ENCODE measurements at places on chromosomes 5 and 9.

DNA sequence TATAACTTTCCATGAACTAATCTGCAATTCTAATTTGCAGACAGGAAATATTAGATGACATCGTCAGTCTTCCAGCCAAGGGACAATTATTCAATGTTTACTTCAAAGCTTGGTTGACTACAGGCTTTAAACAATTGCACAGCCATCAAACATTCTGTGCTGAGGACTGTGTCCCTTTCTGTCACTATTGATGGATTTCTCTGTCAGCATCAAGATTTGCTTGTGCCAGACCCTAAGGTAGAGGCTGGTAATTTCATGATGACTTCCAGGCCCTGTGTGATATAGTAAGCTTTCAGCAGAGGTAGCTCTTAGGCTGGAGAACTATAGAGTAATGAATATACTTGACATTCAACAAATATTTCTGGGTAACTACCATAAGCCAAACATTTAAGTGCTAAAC lies 229.3 kb upstream of the ACTBL2 start:
- DNase-seq = no peak

DNA sequence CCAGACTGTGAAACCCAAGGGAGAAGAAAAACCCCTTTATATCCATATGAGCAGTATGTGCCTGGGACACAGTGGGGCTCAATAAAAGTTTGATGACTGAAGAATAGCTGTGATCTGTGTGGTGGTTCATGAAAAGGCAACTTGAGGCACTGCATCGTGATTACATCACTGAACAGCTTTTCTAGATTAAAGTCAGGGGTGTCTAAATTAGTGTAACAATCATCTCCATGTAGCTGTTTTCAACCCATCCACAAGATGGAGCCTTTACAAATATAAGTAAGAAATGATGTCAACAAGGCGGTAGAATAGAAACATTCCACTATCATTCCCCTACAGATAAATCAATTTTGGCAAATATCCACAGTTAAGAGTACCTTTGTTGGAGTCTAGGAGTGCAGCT lies 55.5 kb downstream of the PRRC1 start:
- no peak for DNase-seq

DNA sequence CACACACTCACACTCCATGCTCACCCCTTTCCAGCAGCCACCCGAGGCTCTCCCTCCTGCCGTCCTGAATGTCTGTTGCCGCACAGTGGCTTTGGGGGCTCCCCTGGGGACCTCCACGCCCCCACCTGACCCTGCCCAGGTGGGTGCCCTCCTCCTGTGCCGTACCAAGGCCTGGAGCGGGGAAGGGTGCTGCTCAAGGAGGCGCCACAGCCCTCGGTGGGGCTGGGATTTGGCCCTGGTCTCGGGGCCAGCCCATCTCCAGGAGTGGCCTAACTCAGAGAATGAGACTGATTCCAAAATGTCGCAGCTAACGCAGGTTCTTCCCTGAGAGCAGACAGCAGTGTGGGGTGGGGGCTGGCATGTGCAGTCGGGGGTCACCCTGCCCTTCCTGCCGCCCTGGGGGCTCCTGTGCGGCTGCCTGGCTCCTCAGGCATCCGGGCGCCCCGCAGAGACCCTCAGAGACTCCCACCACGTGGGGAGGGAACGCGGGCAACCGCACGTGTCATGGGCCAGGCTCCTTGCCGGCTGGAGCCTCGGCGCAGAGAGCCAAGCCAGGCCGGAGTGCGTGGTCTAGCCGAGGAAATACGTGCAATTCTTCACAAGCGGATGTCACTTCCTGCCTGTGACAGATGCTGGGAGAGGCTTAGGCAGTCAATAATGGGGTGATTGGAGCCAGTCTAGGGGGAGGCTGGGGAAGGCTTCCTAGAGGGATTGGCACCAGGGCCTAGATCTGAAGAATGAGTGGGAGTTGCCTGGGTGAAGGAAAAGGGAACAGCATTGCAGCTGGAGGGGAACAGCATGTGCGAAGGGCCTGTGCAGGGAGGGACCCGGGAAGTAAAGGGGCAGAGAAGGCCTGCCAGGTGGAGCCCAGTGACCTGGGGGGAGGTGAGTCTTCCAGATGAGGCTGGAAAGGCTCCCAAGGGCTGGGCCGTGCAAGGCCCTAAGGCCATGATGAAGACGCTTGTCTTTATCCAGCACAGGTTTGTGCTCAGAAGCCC lies 44.1 kb downstream of the C9orf50 start:
- DNase-seq = no peak

- no peak for DNase-seq
Measured at GRCh38 chr5:109619606-109620005, 70.1 kb upstream of the MAN2A1 start.

DNA sequence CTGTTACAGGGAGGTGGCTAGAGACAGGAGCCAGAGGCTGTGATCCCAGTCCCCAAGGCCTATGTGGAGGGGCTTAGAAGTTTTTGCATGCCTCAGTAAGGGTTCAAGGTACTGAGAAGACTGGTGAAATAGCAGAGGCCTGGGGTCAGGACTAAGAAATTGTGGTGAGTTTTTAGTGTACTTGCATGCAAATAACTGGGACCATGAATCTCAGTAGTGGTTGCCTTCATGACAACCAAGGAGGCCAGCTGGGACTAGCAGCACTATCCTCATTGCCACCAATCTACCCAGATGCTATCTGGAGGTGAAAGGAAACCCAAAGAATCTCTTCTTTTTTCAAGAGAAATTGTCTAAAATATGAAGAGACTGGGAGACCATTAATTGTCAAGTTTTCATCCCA lies 395.1 kb downstream of the CETN3 start:
- no peak for DNase-seq

- no peak for DNase-seq
Measured at GRCh38 chr5:163624431-163624830, 119.0 kb downstream of the MAT2B start.

GRCh38 chr5:68053202-68053601 lies 162.4 kb upstream of the PIK3R1 start:
- no peak for DNase-seq
